ENCODE measurements at places on chromosomes 2 and 18.

DNA sequence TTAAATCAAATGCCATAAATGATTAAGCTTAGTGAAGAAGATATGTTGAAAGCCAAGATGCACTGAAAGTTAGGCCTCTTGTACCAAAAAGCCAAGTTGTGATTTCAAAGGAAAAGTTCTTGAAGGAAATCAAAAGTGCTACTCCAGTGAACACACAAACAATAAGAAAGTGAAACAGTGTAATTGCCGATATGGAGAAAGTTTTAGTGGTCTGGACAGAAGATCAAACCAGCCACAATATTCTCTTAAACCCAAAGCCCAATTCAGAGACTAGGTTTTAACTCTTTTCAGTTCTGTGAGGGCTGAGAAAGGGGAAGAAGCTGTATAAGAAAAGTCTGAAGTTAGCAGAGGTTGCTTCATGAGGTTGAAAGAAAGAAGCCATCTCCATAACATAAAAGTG, 101.8 kb upstream of the RPE start:
- DNase-seq: no peak

DNA sequence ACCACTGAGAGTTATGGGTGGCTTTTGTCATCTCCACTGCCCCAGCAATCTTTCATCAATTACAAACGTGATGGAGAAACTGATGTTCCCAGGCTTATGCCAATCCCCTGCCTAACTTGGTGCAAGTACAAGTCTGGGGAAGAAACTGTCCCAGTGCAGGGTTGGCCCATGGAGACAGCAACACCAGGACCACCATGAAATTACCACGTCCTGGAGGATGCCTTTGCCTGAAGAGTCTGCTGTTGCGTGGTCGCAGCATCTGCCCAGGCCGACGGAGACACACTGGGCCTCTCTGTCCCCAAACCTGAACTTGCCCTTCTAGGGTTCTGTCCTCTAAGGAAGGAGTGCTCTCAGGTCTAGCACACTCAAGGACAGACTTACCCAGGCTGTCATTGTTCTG, 496.8 kb upstream of the RAB6C start:
- no peak for DNase-seq

DNA sequence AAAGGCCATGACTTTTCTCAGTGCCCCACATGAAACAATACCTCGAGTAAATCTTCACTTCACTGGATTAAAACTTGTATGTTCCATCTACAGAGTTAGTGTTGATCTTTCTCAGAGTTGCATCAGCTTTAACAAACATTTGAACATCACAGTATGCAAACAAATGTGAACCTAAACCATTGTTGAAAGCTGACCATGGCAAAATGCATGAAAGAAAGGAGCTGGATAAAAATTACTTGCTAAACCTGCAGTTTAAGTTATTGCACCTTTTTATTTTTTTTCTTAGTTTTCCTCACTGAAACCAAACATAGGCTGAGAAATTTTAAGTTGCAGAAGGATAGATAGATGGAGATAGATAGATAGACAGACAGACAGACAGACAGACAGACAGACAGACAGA, 107.2 kb upstream of the UGP2 start:
- DNase-seq: no peak

DNA sequence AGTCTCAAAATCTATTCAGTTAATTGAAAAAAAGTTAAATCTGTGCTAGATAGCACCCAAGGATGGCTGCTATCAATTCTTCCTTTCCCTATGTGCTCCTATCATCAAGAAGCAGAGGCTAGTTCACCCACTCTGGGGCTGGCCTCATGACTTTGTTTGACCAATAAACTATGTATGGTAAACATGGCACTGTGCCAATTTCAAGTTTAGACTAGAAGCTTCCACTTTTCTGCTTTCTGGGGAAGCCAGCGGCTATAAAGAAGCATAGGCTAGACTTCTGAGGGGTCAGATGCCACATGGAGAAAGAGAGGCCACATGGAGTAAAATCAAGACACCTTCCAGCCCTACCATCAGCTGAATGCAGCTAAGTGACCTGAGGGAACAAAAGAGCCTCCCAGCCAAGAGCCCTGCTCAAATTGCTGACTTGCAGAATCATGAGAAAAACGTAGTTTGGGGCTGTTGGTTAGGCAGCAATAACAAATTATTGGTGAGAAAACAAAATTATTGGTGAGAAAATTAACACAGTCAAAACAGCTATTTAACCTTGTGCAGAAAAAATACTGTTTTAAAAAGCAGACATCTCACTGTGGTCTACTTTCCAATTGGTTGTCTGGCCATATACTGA, 86.5 kb upstream of the SLC14A2 start:
- no peak for DNase-seq

DNA sequence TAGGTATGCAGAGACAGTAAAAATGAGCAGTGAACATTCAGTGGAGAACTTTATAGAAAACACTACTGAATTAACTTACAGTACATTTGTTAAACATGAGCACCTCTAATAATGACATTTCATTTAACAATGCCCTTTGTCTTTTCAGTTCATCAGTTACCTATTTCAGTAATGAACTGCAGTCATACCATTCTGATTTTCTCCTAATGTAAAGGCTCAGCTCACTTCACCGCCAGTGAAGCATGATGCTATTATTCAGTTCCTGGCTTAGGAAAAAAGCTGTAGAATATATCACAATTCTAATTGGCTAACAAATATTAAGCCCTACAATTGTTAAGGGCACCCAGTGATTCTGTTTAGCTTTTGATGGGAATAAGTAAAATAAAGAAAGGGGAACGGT, 37.1 kb upstream of the CCDC93 start:
- no peak for DNase-seq

- DNase-seq: no peak
These were observed 308.7 kb downstream of the CNTNAP5 start for GRCh38 chr2:124333784-124334183.

DNA sequence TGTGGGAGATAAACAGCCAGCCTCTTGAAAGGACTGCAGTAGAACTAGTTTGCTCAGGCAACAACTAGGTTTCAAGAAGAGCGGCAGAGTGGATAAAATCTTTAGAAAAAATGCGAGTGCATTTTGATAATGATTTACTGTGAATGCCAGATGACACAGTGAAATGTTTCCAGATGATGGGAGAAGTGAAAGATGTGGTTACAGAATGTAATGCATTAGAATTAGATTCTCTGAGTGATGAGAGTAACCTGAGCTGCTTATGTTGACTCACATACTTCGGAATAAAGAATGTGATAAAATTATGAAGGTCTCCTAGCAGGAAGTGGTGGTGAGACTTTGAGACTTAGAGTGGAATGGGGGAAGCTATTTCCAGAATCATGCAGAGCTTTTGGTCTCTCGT, 184.3 kb downstream of the GULP1 start:
- DNase-seq: no peak

DNA sequence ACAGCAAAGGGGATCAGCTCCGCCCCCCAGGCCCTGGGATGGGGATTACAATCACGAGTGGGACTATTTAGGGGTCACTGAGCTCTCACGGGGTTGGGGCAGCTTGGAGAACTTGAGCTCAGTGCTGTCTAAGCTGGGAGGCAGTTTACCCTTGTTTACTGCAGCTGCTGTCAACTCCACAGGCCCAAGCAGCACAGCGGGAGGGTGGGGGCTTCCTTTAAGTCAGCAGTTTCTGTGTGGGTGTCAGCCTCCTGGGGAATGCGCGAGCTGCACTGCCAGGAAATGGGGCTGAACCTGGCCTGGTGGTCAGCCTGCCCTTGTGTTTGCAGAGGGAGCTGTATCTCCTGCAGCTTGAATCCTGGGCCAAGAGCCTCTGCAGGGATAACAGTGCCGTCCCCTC, 29.8 kb downstream of the TOGARAM2 start:
- no peak for DNase-seq

DNA sequence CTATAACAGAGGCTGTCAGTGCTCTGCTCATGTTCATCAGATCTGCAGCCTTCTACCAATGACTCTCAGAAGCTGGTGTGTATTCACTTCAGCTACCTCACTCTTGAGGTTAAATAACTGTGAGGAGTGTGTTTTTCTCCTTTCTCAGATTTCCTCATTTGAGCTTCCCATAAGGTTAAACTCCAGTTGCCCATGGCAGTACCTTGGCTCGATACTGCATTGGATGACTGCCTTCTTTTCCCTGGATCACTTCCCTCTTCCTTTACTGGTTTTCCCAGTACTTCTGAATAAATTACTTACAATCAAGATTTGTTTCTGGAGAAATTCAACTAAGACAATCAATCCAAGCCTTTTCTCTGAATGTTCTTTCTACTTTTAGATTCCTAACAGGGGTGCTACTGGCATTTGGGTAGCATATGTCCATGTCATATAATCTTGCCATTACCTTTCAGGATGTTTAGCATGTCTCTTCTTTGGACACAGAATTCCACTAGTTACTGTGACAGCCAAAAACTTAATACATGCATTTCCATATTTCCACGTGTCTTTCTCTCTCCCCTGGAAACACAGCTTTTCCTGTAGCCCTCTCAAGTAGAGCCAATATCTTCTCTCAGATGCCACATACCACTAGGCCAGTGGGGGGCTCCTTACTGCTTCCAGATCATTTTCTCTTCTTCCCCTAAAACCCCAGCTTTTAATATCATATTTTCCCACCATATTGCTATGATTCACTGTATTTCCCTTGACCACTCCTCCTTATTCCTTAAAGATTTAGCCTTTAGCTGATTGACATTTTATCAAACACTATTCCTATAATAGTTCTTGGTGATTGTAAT, 15.0 kb upstream of the SPOPL start:
- no peak for DNase-seq

GRCh38 chr2:168192839-168193616, 54.4 kb downstream of the STK39 start:
- DNase-seq: no peak

DNA sequence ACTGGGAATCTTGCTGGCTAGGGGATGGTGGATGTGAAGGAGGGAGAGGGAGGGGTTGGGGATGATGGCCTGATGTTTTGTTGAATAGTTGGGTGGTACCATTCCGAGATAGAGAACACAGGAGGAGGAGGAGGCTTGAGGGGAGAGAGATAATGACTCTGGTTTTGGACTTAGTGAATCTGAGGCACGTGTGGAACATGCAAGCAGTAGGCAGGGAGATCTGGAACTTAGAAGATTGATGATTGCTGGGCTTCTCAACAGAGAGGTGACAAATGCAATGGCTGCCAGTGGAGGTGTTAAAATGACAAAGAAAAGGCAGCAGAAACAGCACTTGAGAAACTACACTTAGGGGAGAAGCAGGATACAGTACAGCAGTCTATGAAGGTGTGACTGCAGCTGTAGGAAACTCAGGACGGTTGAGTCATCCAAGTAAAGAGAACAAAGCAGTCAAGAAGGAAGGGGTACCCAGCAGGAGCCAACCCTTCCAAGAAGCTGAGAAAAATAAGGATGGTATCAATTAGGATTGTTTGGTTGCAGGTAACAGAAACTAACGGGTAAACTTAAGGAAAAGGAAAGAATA, 221.4 kb upstream of the FBXO11 start:
- DNase-seq: no peak

DNA sequence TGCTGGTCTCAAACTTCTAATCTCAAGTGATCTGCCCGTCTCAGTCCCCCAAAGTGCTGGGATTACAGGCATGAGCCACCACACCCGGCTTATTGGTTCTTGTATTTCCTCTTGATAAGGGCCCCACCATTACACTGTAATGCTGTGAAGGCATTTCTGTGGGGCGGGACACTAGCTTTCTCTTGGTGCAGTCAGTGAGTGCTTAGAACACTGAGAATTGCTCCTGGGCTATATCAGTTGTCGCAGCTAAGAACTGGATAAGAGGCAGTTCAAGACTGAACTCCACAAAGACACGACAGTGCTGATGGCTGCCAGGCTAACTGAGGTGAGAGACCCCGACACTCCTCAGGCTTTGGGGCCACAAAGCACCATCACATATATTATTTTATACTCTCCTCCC, 2.1 kb downstream of the KHK start:
- DNase-seq: no peak

GRCh38 chr2:167406558-167406957, 518.3 kb downstream of the XIRP2 start:
- no peak for DNase-seq

GRCh38 chr2:16642088-16642487, 23.5 kb downstream of the CYRIA start:
- no peak for DNase-seq

- DNase-seq: no peak
These were observed 14.1 kb downstream of the ACMSD start for GRCh38 chr2:134852518-134852917.

- no peak for DNase-seq
These were observed 158.6 kb upstream of the LTBP1 start for GRCh38 chr2:32788114-32788513.

- DNase-seq: no peak
These were observed 85.8 kb downstream of the LIMS1 start for GRCh38 chr2:108619925-108620620.

GRCh38 chr2:17426743-17427142, 91.5 kb downstream of the RAD51AP2 start:
- no peak for DNase-seq

GRCh38 chr2:48529194-48529593, 760 bp upstream of the STON1 start:
- no peak for DNase-seq

GRCh38 chr18:21834299-21834660, 93.7 kb downstream of the MIB1 start:
- no peak for DNase-seq

- no peak for DNase-seq
These were observed 179.3 kb downstream of the ZNF516 start for GRCh38 chr18:76315722-76316230.

DNA sequence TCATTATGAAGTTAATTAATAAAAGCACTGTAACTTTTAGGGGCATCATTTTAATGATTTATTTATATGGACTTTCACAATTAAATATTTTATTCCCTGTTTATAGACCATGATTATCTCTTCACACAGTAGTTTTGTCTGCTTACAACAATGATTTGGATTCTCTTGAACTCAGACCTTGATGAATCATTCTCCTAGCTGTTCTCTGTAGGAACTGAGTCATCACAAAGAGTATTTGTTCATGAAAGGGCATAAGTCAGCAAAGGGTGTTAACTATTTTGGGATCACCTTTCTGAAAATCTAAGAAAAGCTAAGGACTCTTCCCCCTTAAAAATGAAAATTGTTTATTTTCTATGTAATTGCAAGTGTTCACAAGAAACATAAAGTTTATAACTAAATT, 461.1 kb upstream of the UBE2E3 start:
- no peak for DNase-seq

GRCh38 chr2:64374686-64375085, 79.3 kb upstream of the LGALSL start:
- DNase-seq: no peak
